ENCODE measurements at places on chromosomes 3 and 15.
A peak's percentile ranks its signal among the peaks of the same experiment; 100 is the strongest.

- peak within 1 kb of the TSS; percentile 81 for H3K4me3 ChIP-seq
- DNase-seq: no peak
- H3K36me3 ChIP-seq: no peaks in the 10 kb centered on the region
- peak within 1 kb of the TSS; percentile 95 for H3K27ac ChIP-seq
- no peaks in the 10 kb centered on the region for H3K27me3 ChIP-seq
These were observed at the start of gene MGLL for GRCh38 chr3:127822041-127822681. Gene MGLL, minus strand, starts transcription at chr3:127822515. Its CDS starts 197 bp downstream, at chr3:127822318.

GRCh38 chr3:71476950-71477349 is 106.6 kb downstream of the FOXP1 start:
- no peak for DNase-seq
- H3K27ac ChIP-seq: no peak overlapping the region
- no peaks in the 10 kb centered on the region for H3K4me1 ChIP-seq
- no peaks in the 10 kb centered on the region for H3K27me3 ChIP-seq

GRCh38 chr3:126551839-126552687 is 6.7 kb downstream of the C3orf22 start:
- H3K4me3 ChIP-seq: no peak overlapping the region
- H3K27ac ChIP-seq: no peak overlapping the region
- DNase-seq: no peak
- no peaks in the 10 kb centered on the region for H3K4me1 ChIP-seq

DNA sequence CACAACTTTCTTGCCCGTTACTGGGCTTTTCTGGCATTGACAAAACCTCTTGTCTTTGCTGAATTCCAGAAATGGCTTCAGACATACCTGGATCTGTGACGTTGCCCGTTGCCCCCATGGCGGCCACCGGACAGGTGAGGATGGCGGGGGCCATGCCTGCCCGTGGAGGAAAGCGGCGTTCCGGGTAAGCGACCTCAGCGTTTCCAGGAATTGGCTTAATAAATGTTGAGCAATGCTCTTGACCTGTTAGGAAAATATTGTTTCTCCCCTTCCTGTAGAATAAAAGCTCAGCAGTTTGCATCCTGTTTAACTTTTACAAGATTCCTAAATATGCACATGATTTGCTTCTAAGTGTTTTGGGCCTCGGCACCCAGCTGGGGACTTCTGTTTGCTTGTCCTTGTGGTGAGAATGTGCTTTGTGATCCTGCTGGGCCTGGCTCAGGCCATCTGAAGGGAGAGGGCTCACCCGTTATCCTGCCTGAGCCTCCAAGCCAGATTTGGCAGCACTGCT is 46.7 kb downstream of the ARNT2 start:
- peaks cover 18% of the 10 kb centered on the region for H3K4me1 ChIP-seq
- H3K4me3 ChIP-seq: no peak overlapping the region
- H3K27me3 ChIP-seq: no peaks in the 10 kb centered on the region
- no peaks in the 10 kb centered on the region for H3K36me3 ChIP-seq
- no peak for DNase-seq

- H3K36me3 ChIP-seq: no peaks in the 10 kb centered on the region
- no peak for DNase-seq
- no peaks in the 10 kb centered on the region for H3K4me1 ChIP-seq
- H3K27ac ChIP-seq: no peak overlapping the region
These were observed 34.8 kb upstream of the DCP1A start for GRCh38 chr3:53382106-53382505.

DNA sequence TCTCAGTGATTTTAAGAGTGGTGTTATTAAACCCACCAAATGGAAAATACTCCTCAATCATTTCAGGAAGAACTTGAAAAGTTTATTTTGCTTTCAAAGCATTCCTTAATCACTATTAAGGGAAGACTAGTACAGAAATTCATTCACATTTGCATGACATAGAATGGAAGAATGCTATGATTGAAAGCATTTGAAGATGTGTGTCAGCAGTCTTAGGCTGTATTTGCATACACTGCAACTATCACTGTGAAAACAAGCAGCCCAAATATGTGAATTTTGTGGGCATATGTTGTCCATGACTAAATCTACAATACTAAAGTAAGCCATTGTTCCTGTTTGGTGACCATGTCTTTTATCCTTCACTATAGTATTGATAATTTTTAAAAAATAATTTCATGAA is 95.8 kb downstream of the CNTN3 start:
- H3K36me3 ChIP-seq: no peaks in the 10 kb centered on the region
- H3K4me3 ChIP-seq: no peak overlapping the region
- no peaks in the 10 kb centered on the region for H3K27me3 ChIP-seq
- no peaks in the 10 kb centered on the region for H3K4me1 ChIP-seq
- no peak overlapping the region for H3K27ac ChIP-seq
- no peak for DNase-seq

DNA sequence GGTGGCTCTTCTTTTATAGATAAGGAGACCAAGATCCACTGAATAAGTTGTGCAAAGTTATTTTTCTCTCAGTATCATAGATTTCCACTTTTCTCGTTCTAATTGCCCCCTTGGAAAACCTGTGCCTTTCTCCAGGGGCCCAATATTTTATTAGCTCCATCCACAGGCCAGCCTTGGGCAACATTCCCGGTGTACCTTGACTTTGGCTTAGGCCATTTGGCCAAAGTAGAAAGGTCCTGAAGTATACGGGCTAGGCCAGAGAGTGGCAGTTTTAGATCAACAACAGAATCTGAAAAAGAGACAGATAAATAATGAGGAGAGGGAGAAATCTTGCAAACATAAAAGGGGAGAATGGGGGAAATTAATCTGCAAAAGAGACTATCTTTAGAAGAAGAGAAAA is 91.7 kb upstream of the CHMP2B start:
- no peaks in the 10 kb centered on the region for H3K4me1 ChIP-seq
- no peaks in the 10 kb centered on the region for H3K27me3 ChIP-seq
- no peak overlapping the region for H3K27ac ChIP-seq
- DNase-seq: no peak

GRCh38 chr15:63860555-63860954 is 26.8 kb upstream of the HERC1 start:
- H3K4me3 ChIP-seq: no peak overlapping the region
- no peak for DNase-seq
- H3K36me3 ChIP-seq: no peaks in the 10 kb centered on the region

GRCh38 chr15:74136814-74137536 is 6.6 kb downstream of the ISLR2 start:
- peak overlapping the region; percentile 9 for H3K4me3 ChIP-seq
- peak overlapping the region; percentile 36 for H3K27ac ChIP-seq
- H3K4me1 ChIP-seq: peaks cover 17% of the 10 kb centered on the region
- DNase-seq: no peak

DNA sequence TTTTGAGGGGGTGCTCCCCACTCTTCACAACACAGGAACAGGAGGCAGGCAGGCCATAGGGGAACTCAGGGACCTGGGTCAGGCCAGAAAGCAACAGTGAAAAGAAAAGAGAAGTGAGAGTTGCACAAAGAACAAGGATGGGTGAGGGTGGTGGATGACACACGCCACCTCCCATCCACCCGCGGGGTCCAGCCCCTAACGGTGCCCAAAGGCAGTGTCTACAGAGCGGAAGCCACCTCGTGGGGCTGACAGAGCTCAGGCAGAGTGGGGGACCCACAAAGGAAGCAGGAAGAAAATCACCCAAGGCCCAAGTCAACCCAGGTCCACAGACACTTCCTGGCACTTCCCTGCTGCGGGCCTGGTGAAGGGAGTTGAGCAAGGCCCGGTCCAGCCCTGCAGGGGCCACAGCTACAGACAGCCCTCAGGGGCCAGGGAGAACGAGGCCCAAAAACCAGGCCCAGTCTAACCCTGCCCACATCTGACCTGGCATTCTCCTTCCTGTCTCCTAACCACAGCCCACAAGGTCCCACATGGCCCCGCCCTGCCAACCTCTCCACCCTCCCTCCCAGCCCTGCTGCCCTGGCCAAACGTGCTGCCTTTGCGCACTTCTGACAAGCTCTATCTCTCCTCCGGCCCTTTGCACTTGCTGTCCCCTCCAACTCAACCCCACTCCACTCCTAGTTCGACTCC is 5.9 kb downstream of the NUP210 start:
- peak; percentile 53 for DNase-seq
- no peak overlapping the region for H3K4me3 ChIP-seq
- peaks cover 4% of the 10 kb centered on the region for H3K27me3 ChIP-seq
- peaks cover 9% of the 10 kb centered on the region for H3K4me1 ChIP-seq
- H3K36me3 ChIP-seq: no peaks in the 10 kb centered on the region

- no peak overlapping the region for H3K4me3 ChIP-seq
- no peaks in the 10 kb centered on the region for H3K27me3 ChIP-seq
- H3K27ac ChIP-seq: no peak overlapping the region
- H3K36me3 ChIP-seq: no peaks in the 10 kb centered on the region
- no peaks in the 10 kb centered on the region for H3K4me1 ChIP-seq
These were observed 586.1 kb upstream of the DPPA4 start for GRCh38 chr3:109923431-109923830.

DNA sequence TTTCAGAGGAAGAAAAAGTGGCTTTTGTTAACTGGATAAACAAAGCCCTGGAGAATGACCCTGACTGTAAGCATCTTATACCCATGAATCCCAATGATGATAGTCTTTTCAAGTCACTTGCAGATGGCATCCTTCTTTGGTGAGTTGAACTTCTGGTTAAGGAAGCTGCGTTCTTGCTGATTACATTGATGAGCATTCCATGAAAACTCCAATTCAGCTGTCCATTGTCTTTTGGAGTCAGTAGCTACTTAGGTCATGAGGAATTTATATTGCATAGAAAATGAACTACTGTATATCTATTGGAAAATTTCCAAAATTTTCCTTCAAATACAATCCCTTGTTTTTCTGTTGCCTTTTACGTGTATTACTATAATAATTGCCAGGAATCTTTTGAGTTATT is 47.7 kb upstream of the TRPC1 start:
- no peak for DNase-seq
- H3K4me3 ChIP-seq: no peak overlapping the region
- no peak overlapping the region for H3K27ac ChIP-seq
- H3K27me3 ChIP-seq: no peaks in the 10 kb centered on the region
- H3K36me3 ChIP-seq: no peaks in the 10 kb centered on the region
- no peaks in the 10 kb centered on the region for H3K4me1 ChIP-seq

- H3K27ac ChIP-seq: peak overlapping the region; percentile 60
- H3K4me3 ChIP-seq: no peak overlapping the region
- no peak for DNase-seq
- no peaks in the 10 kb centered on the region for H3K36me3 ChIP-seq
- no peaks in the 10 kb centered on the region for H3K27me3 ChIP-seq
These were observed 143.6 kb downstream of the ANO10 start for GRCh38 chr3:43478118-43478785.

DNA sequence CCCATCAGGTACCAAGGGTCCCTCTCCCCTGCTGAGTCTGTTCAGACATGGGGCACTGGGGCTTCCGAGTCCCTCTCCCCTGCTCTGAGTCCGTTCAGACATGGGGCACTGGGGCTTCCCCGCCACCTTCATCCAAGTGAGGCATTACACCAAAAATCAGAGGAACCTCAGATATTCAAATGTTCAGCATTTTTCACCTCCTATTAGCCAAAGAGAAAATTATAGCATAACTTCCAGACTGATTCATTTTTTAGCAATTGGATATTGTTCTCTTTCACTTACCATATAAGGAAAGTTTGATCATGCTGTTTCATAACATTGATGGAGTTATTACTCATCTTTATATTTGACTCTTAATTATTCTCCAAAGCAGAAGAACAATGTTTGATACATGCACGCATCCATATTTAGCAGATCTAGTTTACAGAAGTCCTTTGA is 213.9 kb downstream of the MTHFS start:
- H3K27ac ChIP-seq: no peak overlapping the region
- H3K4me1 ChIP-seq: no peaks in the 10 kb centered on the region
- no peak overlapping the region for H3K4me3 ChIP-seq
- DNase-seq: no peak
- no peaks in the 10 kb centered on the region for H3K36me3 ChIP-seq

DNA sequence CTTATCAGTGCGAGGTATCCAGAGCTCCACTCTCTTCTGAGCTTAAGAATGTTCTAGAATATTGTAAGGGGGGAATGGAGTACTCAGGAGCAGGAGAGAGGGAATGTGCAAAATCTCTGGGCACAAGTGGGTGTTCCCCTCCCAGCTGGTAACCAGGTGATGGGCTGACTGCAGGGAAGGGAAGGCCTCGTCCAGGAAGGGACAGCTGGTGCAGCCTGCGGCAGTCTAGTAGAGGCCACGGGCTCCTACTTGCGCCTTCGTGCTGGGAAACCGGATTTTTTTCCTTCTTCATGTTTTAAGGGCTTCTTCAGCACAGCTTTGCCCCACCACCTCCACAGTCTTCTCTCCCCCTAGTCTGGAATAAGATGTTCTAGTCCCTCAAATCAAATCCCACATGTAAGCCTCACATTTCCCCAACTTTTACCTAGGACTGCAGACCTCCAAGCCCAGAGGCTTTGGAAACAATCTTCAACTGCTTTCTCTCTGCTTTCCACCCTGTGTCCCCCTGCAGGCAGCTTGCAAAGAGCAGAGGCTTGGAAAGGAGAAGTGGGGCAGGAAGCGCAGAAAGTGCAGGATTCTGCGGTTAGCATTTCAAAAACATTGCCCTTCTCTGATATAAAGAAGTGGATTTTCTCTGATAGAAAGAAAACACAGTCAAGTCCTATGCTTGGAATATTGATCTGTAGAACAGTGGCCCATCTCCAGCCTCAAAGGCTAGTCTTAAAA is 11.9 kb upstream of the CGNL1 start:
- no peak for DNase-seq
- no peak overlapping the region for H3K4me3 ChIP-seq
- H3K4me1 ChIP-seq: no peaks in the 10 kb centered on the region
- H3K36me3 ChIP-seq: no peaks in the 10 kb centered on the region
- no peak overlapping the region for H3K27ac ChIP-seq

DNA sequence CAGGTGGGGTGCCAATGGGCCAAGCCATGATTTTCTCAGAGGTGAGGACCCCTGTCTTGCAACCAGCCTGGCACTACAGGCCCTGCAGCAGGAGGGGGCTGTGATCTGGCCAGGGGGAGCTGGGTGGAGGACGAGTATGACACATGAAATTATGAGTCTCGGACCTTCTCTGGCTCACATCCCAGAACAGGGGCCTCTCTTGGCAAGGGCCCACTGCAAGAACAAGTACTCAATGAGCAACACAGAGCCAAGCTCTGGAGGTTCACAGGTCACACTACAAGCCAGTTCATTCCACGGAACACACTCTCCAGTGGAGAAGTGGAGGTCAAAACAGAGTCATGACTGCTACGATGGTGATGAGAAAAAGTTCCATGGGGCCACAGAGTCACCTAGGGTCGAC is 28.3 kb downstream of the CCDC32 start:
- H3K27ac ChIP-seq: no peak overlapping the region
- H3K27me3 ChIP-seq: no peaks in the 10 kb centered on the region
- no peak overlapping the region for H3K4me3 ChIP-seq
- no peaks in the 10 kb centered on the region for H3K36me3 ChIP-seq

- no peaks in the 10 kb centered on the region for H3K4me1 ChIP-seq
- no peak overlapping the region for H3K4me3 ChIP-seq
- H3K27me3 ChIP-seq: no peaks in the 10 kb centered on the region
- no peaks in the 10 kb centered on the region for H3K36me3 ChIP-seq
These were observed 293.6 kb upstream of the MDFIC2 start for GRCh38 chr3:70606018-70606417.

- H3K27ac ChIP-seq: peak overlapping the region; percentile 37
- H3K4me1 ChIP-seq: peaks cover 37% of the 10 kb centered on the region
- DNase-seq: no peak
- peaks cover 18% of the 10 kb centered on the region for H3K36me3 ChIP-seq
- no peaks in the 10 kb centered on the region for H3K27me3 ChIP-seq
- H3K4me3 ChIP-seq: no peak overlapping the region
These were observed 23.1 kb downstream of the CCNL1 start for GRCh38 chr3:157136647-157137387.
